ENCODE measurements at places on chromosomes 4 and X.

DNA sequence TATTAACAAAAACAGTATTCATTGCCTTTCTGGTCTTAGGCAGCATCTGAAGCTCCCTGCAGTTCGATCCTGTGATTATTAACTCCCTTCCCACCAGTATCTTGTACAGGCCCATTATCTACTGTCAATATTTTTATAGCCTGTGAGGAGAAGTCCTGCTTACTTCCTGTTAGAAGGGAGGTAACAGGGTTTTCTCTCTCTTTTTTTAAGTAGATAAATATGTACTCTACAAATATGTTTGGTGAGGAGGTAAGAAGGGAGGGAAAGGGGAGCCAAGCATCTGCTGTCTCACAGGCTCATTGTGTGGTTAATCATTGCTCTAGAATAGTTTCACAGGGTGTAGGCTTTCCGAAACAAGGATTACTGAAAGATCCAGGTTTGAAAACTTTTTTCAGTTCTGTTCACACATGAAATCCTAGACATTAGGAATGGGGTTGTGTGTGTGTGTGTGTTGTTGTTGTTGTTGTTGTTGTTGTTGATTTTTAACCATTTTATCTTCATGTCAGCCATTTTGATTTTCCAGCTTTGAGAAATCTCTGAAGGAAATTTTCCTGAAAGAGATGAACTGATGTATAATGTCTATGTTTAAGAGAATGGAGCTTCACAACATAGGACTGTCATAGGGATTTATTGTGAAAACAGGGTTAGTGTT is 14.2 kb downstream of the ATOH1 start:
- no peak for DNase-seq

DNA sequence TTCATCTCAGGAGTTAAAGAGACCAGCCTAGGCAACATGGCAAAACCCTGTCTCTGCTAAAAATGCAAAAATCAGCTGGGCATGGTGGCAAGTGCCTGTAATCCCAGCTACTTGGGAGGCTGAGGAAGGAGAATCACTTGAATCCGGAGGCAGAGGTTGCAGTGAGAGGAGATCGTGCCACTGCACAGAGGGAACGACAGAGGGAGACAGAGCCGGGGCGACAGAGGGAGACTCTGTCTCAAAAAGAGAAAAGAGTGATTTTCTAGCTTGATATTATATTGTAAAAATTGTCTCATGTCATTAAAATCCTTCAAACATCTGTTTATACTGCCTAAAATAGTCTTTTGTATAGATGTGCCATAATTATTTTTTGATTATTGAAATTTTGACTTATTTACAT is 225.4 kb upstream of the AGA start:
- DNase-seq = no peak

DNA sequence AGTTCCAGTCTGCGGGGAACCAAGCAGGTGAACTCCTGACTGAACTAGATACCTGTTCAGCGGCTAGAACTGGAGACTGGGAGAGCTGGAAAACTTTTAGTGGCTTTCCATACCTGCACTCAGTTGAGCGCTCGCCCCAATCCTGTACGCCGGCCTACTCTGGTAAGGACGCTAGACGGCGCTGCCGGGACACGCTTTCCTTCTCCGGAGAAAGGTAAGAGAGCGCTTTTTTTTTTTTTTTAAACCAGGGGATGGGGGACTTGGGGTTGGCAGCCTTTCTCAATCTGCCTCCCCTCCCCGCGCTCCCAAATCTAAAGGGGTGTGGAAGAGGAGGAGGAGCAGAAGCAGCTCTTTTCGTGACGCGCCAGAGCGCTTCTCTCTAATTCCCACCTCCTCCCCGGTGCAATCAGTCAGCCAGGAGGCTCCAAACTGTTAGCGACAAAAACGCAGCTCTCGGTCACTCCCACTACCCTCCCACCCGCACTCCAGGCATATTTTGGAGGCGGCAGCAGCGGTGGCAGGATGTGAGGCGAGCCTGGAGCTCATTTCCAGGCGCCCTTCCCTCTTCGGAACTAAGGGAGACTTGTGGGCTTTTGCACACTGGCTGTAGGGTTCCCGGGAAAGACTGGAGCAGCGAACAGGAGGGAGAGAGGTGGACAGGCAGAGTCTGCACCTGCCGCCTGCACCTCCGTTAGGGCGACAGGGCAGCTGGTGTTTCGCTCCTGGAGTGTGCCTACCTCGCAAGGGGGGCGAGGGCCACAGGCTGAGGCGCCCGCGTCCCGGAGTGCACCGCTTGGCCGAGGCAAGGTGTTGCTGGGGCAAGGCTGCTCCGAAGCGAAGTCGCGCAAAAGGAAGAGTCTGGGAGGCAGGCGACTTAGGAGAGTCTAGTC is at the start of gene IL1RAPL2:
Gene IL1RAPL2, plus strand, starts transcription at position 409 of the 890 bp plus-strand sequence.
- no peak for DNase-seq

DNA sequence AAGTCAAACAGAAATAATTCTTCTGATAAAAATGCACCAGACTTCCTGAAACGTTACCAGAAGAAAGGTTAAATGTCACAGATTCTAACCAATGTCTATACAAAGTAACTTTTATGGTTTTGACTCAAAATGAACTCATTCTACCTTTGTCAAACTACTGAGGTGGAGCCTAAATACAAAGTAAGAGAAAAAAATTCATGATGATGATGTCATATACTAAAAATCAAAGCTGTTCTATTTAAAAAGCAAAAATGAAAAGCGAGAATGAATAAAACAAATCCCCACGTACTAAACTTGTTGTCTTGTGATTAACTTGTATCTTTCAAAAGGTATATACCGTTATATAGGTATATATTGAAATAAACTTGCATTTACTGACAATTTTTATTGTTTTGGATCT is 21.7 kb downstream of the GNPDA2 start:
- no peak for DNase-seq

GRCh38 chr4:149638073-149638472 is 177.6 kb downstream of the IQCM start:
- DNase-seq = no peak
